ENCODE measurements at places on chromosomes 1 and 21.

GRCh38 chr1:95179205-95179986, 54.6 kb upstream of the RWDD3 start:
- no peak for DNase-seq

DNA sequence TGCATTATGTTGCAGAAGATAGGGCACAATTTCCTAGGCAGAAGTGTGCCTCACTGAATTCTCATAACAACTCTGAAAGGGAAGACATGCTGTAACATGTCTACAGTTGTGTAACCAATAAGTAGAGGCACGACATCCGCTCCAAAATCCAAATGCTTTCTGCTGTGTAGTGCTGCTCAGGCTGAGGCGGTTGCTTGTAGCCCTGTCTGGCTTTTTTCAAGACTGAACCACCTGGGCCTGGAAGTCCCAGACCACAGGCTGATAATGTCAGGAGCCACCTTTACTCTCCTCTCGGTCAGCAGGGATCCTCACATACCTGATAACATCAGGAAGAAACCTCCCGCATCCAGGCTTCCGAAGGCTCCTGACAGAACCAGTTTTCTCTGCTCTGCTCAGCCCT, 10.9 kb downstream of the AKNAD1 start:
- DNase-seq, result no peak

DNA sequence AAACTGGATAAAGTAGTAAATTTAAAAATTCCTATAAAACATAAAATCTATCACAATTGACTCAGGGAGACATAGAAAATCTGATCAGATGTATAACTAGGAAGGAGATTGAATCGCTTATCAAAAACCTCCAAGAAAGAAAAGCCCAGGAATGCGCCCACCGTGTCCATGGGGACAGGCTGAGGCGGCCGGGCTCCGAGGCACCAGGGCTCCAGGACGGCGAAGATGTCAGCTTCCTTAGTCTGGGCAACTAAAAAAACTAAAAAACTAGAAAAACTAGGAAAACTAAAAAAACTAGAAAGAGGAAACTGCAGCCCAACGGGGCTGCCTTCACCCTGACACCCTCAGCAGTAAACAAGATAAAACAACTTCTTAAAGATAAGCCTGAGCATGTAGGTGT, 229.0 kb upstream of the RAB4A start:
- no peak for DNase-seq

GRCh38 chr1:221946768-221947167, 204.9 kb upstream of the DUSP10 start:
- DNase-seq, result no peak

GRCh38 chr1:24074817-24075589, 36.9 kb downstream of the MYOM3 start:
- no peak for DNase-seq

DNA sequence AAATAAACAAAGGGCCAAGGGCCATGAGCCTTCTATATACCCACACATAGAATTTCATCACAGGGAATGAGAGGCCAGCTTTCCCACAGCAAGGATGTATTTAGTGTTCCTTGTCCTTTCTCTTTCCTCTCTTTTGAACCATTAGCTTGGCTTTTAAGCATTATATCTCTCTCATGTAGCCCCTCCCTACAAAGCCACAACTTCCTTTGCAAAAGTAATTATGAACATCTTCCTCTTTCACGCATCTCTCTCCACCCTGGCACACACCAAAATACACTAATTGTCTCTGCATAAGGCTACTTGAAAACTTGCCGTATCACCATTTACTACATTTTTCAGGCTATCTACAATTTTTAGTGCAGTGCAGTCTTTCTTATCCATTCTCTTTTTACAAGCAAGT, 1.9 kb upstream of the AK5 start:
- no peak for DNase-seq

GRCh38 chr21:45041351-45041805, 33.0 kb upstream of the ADARB1 start:
- DNase-seq, result no peak

DNA sequence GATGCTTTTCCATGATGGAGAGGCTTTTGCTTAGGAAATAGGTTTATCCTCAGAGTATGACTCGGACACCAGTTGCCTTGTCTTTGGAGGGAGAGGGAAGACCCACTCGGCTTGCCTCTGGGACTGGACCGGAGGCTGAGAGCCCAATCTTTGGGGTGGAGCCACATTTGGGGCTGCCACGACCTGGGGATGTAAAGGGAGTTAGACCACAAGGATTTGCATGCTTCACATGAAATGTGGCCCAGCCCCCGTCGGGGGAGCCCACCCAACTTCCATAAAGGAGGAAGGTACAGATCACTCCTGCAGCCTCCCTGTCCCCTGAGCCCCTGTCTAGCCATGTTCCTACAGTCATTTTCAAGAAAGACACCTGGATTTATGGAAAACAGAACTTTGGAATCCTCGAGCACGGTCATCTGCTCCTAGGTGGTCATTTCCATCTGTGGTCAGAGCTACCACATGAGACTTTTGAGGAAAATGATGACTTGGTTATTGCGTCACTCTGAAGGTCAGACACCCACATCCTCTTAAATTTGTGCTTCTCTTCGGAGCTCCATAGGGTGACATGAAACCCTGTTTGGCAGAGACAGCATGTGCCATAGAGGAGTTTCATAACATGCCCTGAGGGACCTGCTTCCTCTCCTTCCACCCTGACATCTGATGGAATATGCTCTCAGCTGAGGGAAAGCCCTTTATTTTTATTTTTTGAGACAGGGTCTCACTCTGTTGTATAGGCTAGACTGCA, 99.4 kb upstream of the SLC45A1 start:
- no peak for DNase-seq

- no peak for DNase-seq
Measured at GRCh38 chr1:27018316-27018715, 5.7 kb upstream of the TENT5B start.

DNA sequence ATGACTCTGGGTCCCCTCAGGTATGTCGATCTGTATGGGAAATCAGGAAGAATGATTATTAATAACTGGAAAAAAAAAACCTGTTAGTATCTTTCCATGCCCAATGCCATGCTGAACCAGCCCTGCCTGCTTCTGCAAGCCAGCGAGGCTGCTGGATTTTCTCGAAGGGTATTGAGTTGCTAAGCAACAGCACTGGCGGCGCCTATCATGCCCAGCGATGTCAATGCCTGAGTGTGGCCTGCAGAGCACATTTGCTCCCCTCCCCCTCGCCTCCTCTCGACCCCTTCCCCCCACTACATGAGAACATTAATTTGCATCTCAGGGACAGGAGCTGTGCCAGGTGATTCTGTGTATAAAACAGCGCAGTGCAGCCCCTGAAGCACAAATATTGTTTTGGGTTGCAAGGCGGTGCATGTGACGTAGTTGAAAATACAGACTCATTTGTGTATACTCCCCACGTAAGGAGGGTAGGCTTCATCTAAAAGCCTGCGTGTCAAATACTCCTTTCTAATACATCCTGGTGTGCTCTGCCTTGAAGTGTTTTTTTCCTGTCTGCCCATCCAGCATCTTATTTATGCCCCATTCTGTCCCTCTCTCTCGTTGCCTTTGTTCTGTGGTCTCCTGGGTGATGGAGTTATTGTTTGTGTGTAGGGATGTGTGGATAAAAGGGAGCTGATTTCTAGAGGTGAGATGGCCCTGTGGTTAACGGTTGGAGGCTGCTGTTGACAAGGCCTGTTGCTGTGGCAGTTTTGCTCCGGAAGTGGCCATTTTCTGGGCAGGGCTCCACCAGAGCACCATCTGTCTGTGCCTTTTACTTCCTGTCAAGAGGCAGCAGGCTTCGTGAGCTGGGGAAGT, 32.7 kb upstream of the ATP5PO start:
- peak; percentile 66 for DNase-seq

DNA sequence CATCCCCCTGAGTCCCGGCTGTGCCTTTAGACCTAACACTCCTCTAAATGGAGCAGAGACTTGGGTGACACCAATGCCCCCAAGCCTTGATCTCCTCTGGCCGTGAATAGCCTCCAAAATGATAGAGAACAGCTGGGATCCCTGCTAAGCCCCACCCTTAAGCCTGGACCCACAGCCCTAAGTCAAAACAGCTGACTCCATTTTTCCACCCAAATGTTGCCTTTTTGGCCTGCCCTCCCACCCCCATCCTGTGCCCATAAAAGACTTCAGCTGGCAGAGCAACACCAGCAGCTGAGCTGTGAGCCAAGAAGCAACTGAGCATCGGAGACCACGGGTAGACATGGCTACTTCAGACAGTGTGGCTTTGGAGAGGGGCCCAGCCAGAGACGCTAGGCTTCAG, 420.8 kb downstream of the NPHP4 start:
- no peak for DNase-seq

DNA sequence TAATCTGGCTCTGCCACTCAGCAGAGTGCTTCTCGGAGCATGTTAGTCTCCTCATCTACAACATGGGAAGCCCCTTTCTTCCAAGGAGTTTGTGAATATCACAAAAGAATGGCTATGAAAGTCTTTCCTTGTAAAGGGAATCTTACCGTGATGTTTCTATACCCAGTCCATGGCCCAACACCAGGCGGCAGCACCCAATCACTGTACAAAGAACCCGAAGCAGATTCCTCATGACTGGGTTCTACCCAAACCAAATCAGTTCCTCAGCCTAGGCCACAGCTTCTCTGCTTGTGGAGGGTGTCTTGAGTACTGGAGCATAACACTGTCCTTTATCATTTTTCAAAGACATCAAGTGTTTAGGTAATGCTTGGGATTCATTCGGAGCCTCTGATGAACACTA, 16.6 kb upstream of the SLFNL1 start:
- DNase-seq, result no peak

- DNase-seq, result no peak
Measured at GRCh38 chr1:201570886-201571624, 32.1 kb downstream of the NAV1 start.

DNA sequence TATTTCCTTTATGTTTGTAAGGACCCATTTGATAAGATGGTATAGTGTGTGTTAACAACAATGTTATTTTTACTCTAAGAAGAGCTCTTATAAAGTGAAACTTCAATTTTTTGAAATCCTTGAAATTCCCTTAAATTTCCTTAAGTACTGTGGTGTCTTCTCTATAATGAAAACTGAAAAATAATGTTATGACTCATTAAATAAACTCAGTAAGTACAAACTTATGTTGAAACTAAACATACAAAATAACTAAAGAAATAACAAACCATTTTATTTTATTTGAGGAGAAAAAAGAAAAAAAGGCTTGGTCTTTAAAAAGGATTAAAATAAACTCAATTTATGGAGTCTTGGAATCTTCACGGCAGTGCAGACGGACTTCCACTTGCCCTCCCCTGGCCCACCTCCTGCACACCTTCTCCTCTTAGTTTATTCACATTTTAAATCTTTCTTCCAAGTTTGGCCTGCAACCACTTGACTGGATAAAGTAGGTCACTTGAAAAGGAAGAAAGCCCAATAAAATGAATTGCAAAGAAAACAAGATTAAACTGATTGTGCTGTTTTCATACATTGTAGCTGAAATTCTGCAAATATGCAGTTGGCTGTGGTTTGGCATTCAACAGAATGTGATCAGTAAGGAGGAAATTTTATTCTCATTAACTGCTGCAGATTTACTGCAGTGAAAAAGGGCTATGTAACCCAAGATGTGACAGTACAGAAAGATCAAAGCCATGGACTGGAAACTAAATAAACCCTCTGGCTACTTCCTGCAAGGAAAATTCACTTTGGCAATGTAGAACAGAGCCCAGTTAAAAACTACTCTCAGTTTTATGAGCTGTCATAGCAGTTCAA, 48.5 kb upstream of the SCYL3 start:
- DNase-seq, result no peak

- DNase-seq, result no peak
Measured at GRCh38 chr1:151006327-151007052, at the start of gene MINDY1. TSS of gene MINDY1 (minus strand) at chr1:151006902. CDS start at chr1:151002617, 4,285 bp downstream.

GRCh38 chr1:206516728-206516990, 9.3 kb downstream of the RASSF5 start:
- DNase-seq, result no peak

GRCh38 chr1:168235937-168236336, 10.1 kb downstream of the SFT2D2 start:
- no peak for DNase-seq

DNA sequence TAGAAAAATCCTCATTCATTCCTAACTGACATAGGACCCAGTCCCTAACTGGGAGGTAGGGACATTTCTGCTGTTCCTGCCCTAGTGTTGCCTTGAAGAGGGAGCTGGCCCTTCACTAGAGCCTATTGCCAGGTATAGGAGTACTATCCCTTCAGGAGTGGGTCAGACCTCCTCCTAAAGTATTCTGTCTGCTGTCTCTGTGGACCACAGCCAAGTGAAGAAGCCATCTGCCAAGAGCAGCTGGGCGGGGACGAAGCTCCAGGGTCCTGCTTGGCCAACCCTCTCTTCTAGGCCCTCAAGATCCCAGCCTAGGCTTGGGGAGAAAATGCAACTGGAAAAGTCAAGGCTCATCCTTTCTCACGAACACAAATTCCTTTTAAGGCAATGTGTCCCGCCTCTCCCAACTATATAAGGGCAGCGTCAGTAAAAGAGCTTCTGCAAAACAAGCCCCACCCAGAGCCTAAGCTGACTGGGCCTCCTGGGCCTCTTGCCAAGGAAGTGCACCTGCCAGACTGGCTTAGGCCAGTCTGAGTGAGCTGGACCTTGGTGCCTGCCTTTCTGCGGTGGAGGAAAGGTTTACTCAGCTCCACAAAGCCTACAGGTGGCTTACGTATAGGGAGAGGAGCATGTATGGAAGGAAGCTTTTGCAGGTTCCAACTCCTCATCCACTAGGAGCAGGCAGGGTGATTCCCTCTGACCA, 638 bp upstream of the TUFT1 start:
- peak; percentile 34 for DNase-seq

DNA sequence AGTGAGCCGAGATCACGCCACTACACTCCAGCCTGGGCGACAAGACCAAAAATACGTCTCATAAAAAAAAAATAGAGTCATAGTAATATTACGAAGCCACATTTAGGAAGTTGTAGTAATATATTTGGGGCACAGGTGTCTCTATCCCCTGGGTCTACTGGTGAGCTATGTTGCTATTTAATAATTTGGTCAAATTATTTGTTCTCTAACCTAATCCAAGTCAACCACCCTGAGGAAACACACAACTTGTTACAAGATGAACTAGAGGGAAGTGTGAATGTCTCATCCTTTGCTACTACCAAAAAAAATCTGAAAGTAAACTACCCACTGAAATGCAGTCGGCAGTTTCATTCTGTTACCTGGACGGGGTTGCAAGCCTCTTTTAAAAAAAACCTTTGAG, 35.3 kb downstream of the RGS8 start:
- DNase-seq, result no peak

DNA sequence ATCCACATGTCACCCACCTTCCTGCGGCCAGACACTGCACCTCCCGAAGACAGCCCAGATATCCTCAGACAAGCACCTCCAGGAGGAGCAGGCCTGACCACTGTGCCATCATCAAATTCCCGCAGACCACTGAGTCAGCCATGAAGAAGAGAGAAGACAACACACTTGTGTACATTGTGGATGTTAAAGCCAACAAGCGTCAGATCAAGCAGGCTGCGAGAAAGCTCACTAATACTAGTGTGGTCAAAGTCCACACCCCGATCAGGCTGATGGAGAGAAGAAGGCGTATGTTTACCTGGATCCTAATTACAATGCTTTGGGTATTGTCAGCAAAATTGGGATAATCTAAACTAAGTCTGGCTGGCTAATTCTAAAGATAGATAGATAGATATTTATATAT, 41.4 kb upstream of the BECN2 start:
- no peak for DNase-seq
